Stimulated activated memory B cell treated with anti-CD40 and anti-IgM and Interleukin-4, amounts not matched to agents 10 μg/mL and 1 μg/mL and 100 μg/mL, for 72 hours (primary cell): ENCODE measurements at places on chromosomes 11 and 22.
A peak's percentile ranks its signal among the peaks of the same experiment; 100 is the strongest.

GRCh38 chr11:99432677-99433076 lies 411.9 kb downstream of the CNTN5 start:
- no peak for ATAC-seq

DNA sequence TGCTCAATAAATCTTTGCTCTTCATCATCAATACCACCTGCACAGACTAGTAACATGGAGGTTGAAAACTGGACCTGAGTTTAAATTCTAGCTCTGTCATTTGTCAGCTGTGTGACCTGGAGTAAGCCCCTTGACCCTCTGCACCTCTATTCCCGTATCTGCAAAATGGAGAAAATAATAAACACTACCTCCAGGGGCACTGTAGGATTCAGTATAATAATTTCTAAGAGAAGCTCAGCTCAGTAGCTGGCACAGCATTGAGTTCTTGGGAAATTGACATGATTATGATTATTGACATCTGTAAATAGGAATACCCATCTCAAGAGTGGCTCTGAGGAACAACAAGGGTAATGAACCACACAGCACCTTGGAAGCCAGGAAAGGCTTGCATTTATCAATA lies 78.4 kb downstream of the MN1 start:
- ATAC-seq: no peak

DNA sequence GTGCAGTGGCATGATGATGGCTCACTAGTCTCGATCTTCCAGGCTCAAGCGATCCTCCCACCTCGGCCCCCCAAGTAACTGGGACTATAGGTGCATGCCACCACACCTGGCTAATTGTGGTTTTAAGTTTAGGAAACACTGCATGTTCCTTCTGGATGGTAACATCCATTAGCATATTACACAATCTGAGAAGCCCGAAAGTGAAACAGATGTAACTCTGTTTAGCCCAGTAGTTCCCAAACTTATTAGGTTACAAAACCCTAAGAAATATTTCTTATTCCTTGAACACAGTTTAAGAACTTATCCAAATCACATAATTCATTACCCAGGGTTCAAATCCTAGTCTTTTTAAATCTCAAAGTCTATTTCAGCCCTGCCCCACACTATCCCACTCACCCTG lies 28.3 kb downstream of the POLDIP3 start:
- no peak for ATAC-seq

GRCh38 chr11:9274499-9275258 lies 9.5 kb upstream of the DENND5A start:
- no peak for ATAC-seq

DNA sequence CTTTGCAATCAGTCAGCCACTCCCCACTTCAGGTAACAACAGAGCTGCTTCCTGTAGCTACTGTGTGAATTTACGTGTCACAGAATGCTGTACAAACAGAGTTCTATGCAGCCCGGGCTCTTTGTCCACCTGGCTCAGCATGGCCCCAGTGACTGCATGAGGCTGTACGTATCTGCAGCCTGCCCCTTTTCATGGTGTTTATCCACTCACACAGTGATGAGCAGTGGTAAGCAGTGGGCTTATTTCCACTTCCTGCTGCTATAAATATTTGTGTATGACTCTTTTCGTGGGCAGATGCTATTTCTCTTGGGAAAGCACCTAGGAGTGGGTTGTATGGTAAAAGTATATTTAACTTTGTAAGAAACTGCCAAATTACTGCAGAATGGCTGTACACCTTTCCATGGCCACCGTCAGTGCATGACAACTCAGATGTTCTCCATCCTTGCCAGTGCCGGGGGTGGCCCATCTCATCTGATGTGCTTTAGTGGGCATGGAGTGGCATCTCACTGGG lies 43.3 kb downstream of the MYEOV start:
- ATAC-seq: peak; percentile 94

DNA sequence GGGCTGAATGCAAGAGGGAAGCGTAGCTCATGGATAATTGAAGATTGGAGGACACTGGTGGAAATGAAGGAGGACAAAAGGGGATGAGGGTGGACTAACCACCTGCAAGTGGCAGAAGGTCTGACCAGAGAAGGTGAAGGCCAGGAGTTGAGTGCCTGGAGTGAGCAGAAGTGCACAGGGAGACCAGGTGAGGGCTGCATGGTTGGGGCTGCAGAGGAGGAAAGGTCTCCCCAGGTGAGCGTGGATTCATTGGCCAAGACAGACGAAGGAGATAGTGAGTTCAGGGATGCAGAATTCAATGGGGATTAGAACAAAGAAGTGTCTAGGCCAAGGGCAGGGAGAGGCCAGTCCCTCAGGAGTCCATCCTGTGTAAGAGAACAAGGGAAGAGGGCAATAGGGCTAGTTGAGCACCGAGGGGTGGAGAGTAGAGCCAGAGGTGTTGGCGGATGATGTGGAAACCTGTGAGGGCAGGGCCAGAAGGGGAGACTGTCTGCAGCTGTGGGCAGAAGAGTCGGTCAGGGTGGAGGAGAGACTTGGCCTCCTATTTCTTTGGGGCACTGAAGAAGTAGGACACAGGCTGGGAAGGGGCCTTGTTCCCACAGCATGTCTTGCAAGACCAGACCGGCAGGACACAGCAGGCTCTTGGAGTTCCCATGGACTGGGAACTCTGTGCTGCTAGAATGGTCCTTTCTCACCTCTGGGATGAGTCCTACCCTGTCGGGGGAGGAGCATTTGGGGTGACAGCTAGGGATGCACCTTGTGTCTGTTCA lies 6.7 kb downstream of the TRIM29 start:
- ATAC-seq: no peak

- ATAC-seq: no peak
Measured at GRCh38 chr11:96113193-96113681, 189.3 kb upstream of the MTMR2 start.

- ATAC-seq: no peak
Measured at GRCh38 chr22:42680648-42681047, 31.5 kb upstream of the CYB5R3 start.

GRCh38 chr11:40314327-40314726 lies 1145.1 kb downstream of the LRRC4C start:
- no peak for ATAC-seq

DNA sequence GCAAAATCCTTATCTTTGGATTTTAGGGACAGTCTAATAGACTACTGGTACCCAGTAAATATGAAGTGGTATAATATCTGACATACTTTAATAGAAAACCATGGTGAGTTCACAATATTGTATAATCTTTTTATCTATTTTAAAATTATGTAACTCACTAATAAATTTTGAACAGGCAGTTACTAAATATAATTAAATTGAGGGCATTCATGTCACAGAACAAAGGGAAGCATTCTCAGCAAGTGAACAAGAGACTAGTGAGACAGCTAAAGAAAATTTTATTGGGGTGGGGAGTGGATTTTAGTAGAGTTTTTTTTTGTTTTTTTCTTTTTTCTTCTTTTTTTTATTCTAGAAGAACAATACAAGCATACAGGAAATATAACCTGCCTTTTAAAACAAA lies 55.0 kb downstream of the DNAJC24 start:
- no peak for ATAC-seq

GRCh38 chr11:66922551-66922950 lies 35.6 kb downstream of the PC start:
- no peak for ATAC-seq

DNA sequence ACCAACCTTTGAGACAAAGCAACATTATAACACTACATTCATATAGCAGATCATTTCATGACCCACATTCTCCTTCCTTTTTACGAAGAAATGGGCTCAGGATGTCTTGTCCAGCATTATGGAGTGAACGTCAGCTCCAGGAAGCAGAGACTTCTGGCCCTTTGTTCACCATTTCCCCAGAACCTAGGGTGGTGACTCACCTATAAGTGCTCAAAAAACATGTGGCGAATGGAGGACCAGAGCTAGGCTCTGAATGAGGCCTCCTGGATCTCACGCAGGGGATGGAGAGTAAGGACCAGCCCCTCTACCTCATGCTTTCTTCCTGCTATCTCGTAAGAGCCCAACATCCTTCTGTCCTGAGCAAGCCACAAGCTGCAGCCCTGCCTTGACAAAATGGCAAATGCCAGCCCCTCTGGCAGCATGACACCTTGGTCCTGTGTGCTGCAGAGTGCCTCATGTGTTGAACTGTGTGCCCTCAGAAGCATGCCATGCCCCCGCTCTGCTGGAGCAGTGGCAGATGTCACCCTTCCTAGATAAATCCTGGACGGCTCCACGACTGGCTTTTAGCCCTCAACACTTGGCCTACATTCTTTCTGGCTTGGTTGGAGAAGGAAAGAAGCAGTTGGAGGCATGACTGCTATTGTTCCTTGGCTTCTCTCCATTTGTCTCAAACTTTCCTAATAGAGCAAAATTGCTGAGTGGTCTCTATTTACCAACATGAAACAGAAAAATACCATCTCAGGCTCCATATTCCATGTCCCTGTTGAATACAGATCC lies 6.5 kb upstream of the ST3GAL4 start:
- no peak for ATAC-seq

GRCh38 chr11:7527029-7527428 lies 13.2 kb downstream of the PPFIBP2 start:
- no peak for ATAC-seq

GRCh38 chr11:78081583-78081982 lies 1.9 kb upstream of the NDUFC2 start:
- no peak for ATAC-seq

DNA sequence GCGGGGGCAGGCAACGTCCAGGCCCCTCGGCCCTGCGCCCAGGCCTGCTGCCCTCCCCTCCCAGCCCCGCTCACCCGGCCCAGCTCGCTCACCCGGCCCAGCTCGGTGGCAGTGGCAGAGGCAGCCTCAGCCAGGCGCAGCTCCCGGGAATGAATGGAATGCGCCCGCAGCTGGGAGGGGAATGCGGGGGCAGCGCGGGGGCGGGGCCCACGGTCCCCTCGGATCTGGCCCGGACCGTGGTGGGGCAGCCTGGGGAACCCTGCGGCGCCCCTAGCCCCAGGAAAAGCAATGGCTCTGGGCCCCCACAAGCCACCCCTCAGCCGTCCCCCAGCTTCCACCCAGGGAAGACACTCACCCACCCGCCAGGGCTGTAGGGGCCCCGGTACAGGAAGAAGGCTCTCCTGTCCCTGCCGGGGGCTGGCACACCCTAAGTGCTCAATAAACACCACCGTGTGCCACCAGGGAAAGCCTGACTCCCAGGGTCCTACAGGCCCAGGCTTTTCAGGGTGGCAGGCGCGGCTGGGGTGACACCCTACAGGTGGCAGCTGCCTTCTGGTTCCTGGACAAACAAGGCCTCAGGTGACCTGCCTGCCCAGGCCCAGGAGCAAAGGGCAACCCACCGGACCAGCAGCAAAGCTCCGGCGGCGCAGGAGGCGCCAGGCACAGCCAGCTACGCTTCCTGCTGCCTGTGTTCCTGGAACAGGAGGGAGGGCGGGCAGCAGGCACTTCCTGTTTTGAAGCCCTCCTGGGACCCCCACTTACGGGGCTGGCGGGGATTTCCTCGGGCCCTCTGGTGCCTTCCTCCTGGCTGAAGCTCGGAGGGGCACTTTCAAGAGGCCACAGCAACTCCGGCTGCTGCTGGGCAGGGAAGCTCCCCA lies 13.8 kb downstream of the PLXNB2 start:
- ATAC-seq: peak; percentile 36

DNA sequence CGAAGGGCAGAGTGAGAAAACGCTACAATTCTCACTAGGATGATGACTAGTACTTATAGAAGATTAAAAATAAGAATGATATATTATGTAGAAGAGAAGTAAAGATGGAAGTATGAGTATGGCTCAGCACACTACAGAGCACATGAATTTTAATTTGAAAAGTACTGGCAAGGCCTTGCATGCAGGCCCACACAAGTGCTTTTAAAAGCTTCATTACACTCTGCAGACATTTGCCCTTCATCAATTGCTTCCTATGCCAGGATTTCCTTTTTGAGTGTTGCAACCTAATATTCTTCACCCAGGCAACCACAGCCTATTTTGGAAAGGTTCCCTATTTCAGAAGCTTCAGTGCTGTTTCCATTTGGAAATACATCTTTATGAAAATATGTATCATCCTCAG lies 81.1 kb downstream of the LARGE2 start:
- no peak for ATAC-seq

DNA sequence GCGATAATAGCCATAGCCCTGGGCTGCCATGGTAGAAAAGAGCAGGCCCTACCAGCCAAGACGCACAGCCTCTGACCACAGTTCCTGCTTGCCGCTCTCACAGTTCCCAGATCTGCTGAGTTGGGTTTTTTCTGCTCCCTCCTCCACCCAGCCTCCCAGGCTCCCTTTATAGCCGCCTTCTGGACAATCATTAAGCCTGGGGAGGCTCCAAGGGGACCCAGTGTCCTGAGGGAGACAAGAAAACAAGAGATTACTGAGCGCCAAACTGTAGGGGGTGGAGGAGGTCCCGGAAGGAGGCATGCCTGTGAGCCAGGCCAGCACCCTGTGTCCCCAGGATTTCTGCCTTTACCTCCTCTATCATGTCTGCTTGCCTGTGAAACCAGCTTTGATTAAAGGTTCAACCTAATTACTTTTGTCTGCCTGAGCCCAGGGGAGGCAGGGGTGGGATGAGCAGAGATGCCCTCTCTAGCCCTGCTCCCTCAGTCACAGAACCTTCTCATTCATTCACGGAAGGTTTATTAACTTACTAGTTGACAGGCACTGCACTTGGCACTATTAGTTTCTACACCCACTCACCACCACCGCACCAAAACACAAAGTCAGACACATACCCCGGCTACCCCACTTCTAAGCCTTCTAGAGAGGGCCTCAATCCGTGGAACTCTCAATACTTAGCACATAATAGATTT lies 1.2 kb downstream of the SLC37A4 start:
- peak; percentile 4 for ATAC-seq

GRCh38 chr22:20636075-20636812 lies 128.8 kb downstream of the MED15 start:
- no peak for ATAC-seq

GRCh38 chr11:117229411-117229810 lies 2.5 kb downstream of the PCSK7 start:
- ATAC-seq: no peak

DNA sequence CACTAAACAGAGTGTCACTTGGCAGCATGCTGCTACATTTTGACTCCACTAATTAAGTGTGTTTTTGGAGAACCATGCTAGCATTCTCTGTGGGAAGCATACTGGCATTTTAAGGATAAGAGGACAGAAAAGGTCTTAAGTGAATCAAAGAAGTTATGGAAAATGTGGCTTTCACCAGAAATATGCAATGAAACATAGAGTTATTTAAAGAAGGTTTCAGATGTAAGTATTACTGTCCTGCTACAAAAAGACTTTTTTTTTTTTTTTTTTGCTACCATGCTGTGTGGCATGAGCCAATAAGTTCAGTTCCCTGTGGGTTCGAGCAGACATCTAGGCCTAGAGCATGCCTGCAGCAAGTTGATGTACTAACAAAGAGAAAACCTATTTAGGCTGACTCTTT lies 187.6 kb downstream of the MSANTD4 start:
- ATAC-seq: no peak

- ATAC-seq: no peak
Measured at GRCh38 chr11:13669544-13670488, 1.3 kb downstream of the FAR1 start.

DNA sequence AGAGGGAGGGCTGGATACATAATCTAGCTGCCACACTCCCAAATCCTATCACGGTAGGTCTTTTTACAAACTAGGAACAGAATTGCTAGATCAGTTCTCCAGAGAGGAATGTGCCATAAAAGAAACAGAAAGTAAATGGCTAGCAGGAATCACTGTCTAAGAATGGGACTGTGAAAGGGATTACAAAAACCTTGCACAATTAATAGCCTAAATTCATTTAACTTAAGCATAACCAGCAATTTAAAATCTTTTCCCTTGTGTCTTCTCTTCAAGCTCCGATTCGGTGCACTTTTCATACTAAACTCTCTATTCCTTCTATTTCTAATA lies 35.2 kb downstream of the APOL5 start:
- ATAC-seq: no peak

- peak; percentile 51 for ATAC-seq
Measured at GRCh38 chr11:69297787-69298266, 3.9 kb downstream of the MYEOV start.

- ATAC-seq: no peak
Measured at GRCh38 chr11:123905826-123906225, 3.9 kb downstream of the OR8D4 start.
